ENCODE measurements at places on chromosomes 5 and 9. TPM values are rescaled to one million over a fixed set of nuclear protein-coding genes. Genes with fewer than 3 reads are reported as not detected.

PDZD2 gene
- 0.73 TPM for total RNA-seq

ANKRD55 gene
- not detected for total RNA-seq

MYOZ3 gene
- 0.39 TPM for total RNA-seq

TAF11L3 gene
- total RNA-seq = not detected

PCDHB15 gene
- total RNA-seq = not detected

TAF7 gene
- total RNA-seq = 40.5 TPM

ZNF189 gene
- total RNA-seq = 12.9 TPM

STC2 gene
- 16.2 TPM for total RNA-seq

AFF4 gene
- 56.3 TPM for total RNA-seq

PCDHB10 gene
- total RNA-seq = under 0.01 TPM

C1QTNF3 gene
- 1.1 TPM for total RNA-seq

LRRTM2 gene
- total RNA-seq = under 0.01 TPM

RECK gene
- 32.8 TPM for total RNA-seq

EPB41L4A gene
- total RNA-seq = 4.8 TPM

C5orf34 gene
- 5.5 TPM for total RNA-seq

GABRA6 gene
- total RNA-seq = not detected

GOLGA1 gene
- 7.3 TPM for total RNA-seq

ARL14EPL gene
- 0.20 TPM for total RNA-seq

STXBP1 gene
- total RNA-seq = 19.7 TPM

C5orf58 gene
- not detected for total RNA-seq

NME5 gene
- total RNA-seq = 3.3 TPM

AFAP1L1 gene
- 8.2 TPM for total RNA-seq

PLPPR1 gene
- not detected for total RNA-seq

PAIP1 gene
- 58.8 TPM for total RNA-seq

NSG2 gene
- total RNA-seq = not detected

TLE1 gene
- 20.2 TPM for total RNA-seq

MED10 gene
- total RNA-seq = 5.9 TPM

GPR150 gene
- 0.20 TPM for total RNA-seq

ANKRD34B gene
- not detected for total RNA-seq

TAF1L gene
- total RNA-seq = not detected

TRPM6 gene
- under 0.01 TPM for total RNA-seq

GLRA1 gene
- total RNA-seq = not detected

P4HA2 gene
- total RNA-seq = 69.0 TPM

CDC25C gene
- 11.9 TPM for total RNA-seq

DNM1 gene
- 45.6 TPM for total RNA-seq

PLCXD3 gene
- total RNA-seq = 5.1 TPM

MCC gene
- total RNA-seq = 29.1 TPM

UNC13B gene
- total RNA-seq = 25.2 TPM

PCDHA4 gene
- under 0.01 TPM for total RNA-seq

MAMDC4 gene
- 0.73 TPM for total RNA-seq

TAS2R1 gene
- total RNA-seq = not detected

BARHL1 gene
- total RNA-seq = not detected

Measured in subcutaneous preadipocyte (primary cell).